Astrocyte of the hippocampus (primary cell): ENCODE measurements at places on chromosomes 5 and 9.

GRCh38 chr5:151420127-151420526 lies 27.3 kb upstream of the SLC36A1 start:
- DNase-seq, result no peak

- DNase-seq, result peak; percentile 45
Measured at GRCh38 chr5:122141751-122142150, 12.4 kb downstream of the ZNF474 start.

DNA sequence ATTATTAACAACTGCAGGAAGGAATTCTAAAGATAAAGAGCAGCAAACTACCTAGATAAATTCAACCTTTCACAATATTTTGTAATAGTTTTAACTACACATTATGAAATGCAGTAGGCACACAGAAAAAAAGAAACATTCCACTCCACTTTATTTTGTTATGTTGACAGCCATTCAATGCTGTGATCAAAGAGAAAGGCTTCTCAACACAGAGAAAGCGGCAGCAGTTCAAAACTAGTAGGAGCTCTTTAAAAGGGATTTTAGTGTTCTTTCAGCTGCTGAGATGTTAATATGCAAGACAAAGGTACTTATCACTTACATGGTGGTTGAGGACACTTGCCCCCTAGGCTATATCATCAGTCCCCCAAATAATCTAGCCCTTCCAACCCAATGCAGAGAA lies 11.6 kb downstream of the CEMIP2 start:
- no peak for DNase-seq

DNA sequence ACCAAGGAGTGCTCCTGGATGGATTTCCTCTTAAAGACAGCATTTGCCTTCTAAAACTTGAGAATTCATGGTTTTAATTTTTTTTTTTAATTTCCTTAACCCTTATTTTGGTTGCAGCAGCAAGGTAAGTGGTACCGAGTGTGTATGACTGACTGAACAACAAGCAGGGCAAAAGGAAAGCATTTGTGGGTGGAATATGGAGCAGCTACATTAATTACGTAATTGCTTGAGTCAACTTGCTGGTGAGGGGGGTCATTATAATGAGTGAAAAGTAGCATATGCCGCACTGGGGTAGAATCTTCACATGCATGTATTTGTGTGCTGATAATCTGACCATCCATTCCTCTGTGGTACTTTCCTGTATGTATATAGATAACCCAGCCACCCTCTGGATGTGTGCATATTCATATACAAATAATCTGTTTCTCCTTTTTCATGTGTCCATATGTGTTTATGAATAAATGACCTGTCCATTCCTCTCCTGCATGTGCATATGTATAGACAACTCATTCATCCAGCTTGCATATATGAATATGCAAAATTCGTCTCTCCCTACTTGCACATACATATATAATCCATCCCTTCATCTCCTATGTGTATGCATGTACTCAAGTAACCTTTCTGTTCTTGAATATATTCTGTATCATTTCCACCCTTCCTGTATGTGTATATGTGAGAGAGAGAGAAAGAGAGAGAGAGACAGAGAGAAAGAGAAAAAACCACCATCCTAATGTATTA lies 147.5 kb upstream of the RUSC2 start:
- DNase-seq, result no peak

DNA sequence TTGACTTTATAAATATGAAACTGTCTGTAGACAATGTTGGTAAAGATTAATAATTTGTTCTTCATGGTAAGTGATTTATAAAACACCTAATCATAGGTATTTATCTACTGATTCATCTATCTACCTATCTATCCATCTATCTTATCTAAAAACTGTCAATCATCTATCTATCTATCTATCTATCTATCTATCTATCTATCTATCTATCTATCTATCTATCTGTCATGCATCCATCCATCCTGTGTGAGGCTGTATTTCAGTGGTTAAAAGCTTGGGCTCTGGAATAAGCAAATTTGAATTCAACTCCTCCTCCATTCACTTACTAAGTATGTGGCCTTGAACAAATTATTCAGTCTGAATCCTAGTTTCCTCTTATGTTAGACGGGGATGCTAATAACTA lies 161.9 kb upstream of the GNA14 start:
- DNase-seq, result no peak

- no peak for DNase-seq
Measured at GRCh38 chr9:105993116-105993854, 298.9 kb downstream of the TMEM38B start.

GRCh38 chr9:100020121-100020795 lies 78.5 kb downstream of the ERP44 start:
- peak; percentile 25 for DNase-seq

DNA sequence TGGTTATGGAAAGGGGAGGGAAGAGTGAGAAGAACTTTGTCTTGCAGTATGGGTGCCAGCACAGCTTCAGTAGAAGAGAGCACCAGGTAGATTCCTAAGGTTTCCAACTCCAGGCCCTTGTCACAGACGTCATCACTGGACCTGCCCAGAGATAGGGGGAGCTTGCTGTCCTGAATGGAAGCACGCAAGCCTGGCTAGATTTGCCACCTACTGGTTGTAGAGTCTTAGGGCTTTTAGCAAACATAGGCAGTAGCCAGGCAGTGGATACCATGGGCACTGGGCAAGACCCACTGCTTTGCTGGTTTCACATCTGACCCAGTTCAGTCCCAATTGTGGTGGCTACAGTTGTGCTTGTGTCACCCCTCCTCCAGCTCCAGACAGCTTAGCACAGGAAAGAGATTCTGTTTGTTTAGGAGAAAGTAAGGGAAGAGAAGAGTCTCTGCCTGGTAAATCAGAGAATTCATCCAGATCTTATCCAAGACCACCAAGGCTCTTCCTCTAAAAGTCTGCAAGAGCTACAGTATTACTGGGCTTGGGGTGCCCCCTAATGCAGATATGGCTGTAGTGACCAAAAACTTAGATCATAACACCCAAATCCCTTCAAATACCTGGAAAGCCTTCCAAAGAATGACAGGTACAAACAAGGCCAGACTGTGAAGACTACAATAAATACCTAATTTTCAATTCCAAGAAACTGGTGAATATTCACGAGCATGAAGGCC lies 158.9 kb downstream of the HINT1 start:
- peak; percentile 13 for DNase-seq

DNA sequence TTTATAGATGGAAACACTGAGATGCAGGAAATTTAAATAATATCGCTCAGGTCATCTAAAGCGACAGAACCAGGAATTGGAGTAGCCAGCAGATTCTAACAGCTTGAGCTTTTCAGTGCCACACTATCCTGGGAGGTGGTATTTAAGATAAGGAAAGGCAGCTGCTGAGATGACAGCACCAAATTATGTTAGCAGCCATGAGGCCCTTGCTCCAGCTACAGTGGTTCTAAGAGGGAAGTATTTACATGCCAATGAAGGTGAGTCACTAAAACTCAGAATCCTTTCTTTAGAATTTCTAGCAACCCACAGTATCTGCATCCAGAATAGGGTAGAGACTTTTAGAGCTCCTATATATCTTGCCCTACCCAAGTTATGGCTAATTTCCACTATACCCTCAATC lies 127.0 kb upstream of the VLDLR start:
- DNase-seq, result peak; percentile 81

DNA sequence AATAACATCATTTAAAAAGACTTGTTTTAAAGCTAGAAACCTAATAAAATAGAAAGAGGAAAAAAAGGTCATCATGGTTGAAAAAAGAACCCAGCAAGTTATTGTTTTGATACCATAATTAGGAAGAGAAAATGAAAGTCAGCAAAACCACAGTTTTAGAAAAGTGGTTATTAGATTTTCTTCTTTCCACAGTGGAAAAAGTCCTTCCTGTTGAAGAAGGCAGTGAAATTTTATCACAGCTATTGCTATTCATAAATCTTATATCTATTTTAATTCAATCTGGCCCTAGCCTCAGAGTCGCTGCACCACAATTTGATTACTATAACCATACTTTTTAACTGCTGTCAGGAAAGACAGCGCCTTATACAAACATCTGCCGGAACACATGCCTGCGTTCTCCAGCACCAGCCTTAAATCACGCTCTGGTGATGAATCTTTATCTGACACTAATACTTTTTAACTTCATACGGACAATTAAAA lies 60.3 kb downstream of the MAPKAP1 start:
- DNase-seq, result no peak

GRCh38 chr9:14863402-14863801 lies 46.8 kb downstream of the FREM1 start:
- no peak for DNase-seq

GRCh38 chr9:714675-715074 lies 126.8 kb upstream of the DMRT1 start:
- DNase-seq, result no peak

GRCh38 chr5:40841068-40841805 lies at the start of gene CARD6:
CARD6 (plus strand) TSS chr5:40841367; CDS start chr5:40841383, 16 bp downstream.
- no peak for DNase-seq
